ENCODE measurements at places on chromosomes 5 and 9. TPM values are rescaled to one million over a fixed set of nuclear protein-coding genes. Genes with fewer than 3 reads are reported as not detected.

DNA sequence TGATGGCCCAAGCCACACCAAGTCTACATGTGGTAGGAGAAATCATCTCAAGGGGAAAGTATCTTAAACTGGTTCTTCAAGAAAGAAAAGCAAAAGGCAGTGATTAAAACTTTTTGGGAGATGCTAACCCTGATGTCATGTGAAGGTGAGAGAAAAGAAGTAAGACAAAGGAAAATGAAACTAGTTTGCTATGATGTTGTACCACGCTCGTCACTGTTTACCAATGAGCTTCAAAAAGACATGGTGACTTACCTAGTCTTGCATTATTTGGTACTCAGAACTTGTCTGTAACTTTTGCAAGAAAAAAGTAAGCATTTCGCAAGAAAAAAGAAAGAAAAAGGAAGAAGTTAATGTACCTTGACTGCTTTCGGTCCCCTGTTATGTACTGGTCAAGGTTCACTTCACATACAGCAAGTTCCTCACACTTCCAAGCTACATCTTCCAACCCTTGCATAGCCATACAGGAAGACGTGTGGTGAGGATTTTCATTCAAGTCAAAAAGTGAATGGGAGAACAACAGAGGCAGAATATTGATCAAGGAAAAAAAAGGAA lies 739.3 kb downstream of the NR2F1-AS1 start:
- DNase-seq, result no peak
- H3K4me3 ChIP-seq, result no peak overlapping the region
- H3K27ac ChIP-seq, result no peak overlapping the region
- H3K36me3 ChIP-seq, result no peaks in the 10 kb centered on the region
- no peaks in the 10 kb centered on the region for H3K4me1 ChIP-seq

- no peaks in the 10 kb centered on the region for H3K27me3 ChIP-seq
- H3K36me3 ChIP-seq, result no peaks in the 10 kb centered on the region
- H3K4me1 ChIP-seq, result no peaks in the 10 kb centered on the region
- no peak overlapping the region for H3K27ac ChIP-seq
- DNase-seq, result no peak
Observed at GRCh38 chr5:123483446-123484077, 28.4 kb upstream of the CSNK1G3 start.

- H3K27ac ChIP-seq, result no peak overlapping the region
- no peaks in the 10 kb centered on the region for H3K36me3 ChIP-seq
- no peaks in the 10 kb centered on the region for H3K27me3 ChIP-seq
- no peak for DNase-seq
- no peaks in the 10 kb centered on the region for H3K4me1 ChIP-seq
Observed at GRCh38 chr9:118829334-118829733, 539.9 kb downstream of the BRINP1 start.

- DNase-seq, result no peak
- no peaks in the 10 kb centered on the region for H3K4me1 ChIP-seq
- H3K4me3 ChIP-seq, result no peak overlapping the region
Observed at GRCh38 chr5:31144364-31144763, 49.1 kb upstream of the CDH6 start.

DNA sequence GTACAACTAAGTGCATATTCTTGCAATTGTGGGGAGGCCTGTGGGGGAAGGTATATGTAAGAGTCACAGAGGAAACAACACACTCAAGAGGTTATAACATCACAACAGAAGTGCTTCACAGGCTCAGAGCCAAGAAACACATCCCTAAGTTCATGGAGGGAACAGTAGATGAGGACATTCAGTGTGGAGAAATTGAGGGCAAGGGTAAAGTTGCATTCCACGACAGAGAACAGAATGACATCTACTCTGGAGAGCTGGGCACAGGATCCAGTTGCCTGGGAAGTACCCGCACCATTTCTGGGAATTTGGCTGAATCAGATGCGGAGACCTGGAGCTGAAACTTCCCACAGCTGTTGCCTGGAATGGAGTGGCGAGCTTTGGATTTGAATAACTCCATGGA lies 197.2 kb downstream of the NXNL2 start:
- H3K27me3 ChIP-seq, result no peaks in the 10 kb centered on the region
- no peak for DNase-seq
- H3K36me3 ChIP-seq, result no peaks in the 10 kb centered on the region
- H3K27ac ChIP-seq, result peak overlapping the region; percentile 18
- H3K4me3 ChIP-seq, result no peak overlapping the region

GRCh38 chr5:158538506-158539074 lies 561.1 kb downstream of the EBF1 start:
- H3K4me3 ChIP-seq, result no peak overlapping the region
- H3K4me1 ChIP-seq, result no peaks in the 10 kb centered on the region
- H3K27ac ChIP-seq, result no peak overlapping the region
- H3K27me3 ChIP-seq, result no peaks in the 10 kb centered on the region
- DNase-seq, result no peak
- no peaks in the 10 kb centered on the region for H3K36me3 ChIP-seq

- DNase-seq, result no peak
- no peaks in the 10 kb centered on the region for H3K36me3 ChIP-seq
- H3K27ac ChIP-seq, result no peak overlapping the region
- no peak overlapping the region for H3K4me3 ChIP-seq
- no peaks in the 10 kb centered on the region for H3K27me3 ChIP-seq
- no peaks in the 10 kb centered on the region for H3K4me1 ChIP-seq
Observed at GRCh38 chr9:29778281-29778849, 2205.1 kb upstream of the C9orf72 start.

- no peak for DNase-seq
- H3K27ac ChIP-seq, result no peak overlapping the region
- H3K36me3 ChIP-seq, result no peaks in the 10 kb centered on the region
- no peaks in the 10 kb centered on the region for H3K27me3 ChIP-seq
- no peaks in the 10 kb centered on the region for H3K4me1 ChIP-seq
Observed at GRCh38 chr5:36264202-36264760, 22.6 kb upstream of the NADK2 start.

The PTGES gene
- total RNA-seq, result 19.9 TPM

The CCL27 gene
- total RNA-seq, result not detected

The INPP5E gene
- 22.7 TPM for total RNA-seq

Measured in prostate gland (tissue), 2 donors.